ENCODE measurements at places on chromosomes 12 and 14. TPM values are rescaled to one million over a fixed set of nuclear protein-coding genes. Genes with fewer than 3 reads are reported as not detected.

ENDOU gene
- total RNA-seq = not detected

FAM181A gene
- not detected for total RNA-seq

CLEC9A gene
- total RNA-seq = not detected

OR4E2 gene
- total RNA-seq = not detected

BCAT1 gene
- total RNA-seq = not detected

SIX4 gene
- total RNA-seq = 7.5 TPM

SERPINA9 gene
- not detected for total RNA-seq

SYCP3 gene
- total RNA-seq = not detected

GRCh38 chr14:75711105-75711795 is 50.2 kb downstream of the TTLL5 start:
- peak; percentile 16 for DNase-seq

- no peak for DNase-seq
Measured at GRCh38 chr12:110718222-110718908, 24.3 kb downstream of the PPP1CC start.

DNA sequence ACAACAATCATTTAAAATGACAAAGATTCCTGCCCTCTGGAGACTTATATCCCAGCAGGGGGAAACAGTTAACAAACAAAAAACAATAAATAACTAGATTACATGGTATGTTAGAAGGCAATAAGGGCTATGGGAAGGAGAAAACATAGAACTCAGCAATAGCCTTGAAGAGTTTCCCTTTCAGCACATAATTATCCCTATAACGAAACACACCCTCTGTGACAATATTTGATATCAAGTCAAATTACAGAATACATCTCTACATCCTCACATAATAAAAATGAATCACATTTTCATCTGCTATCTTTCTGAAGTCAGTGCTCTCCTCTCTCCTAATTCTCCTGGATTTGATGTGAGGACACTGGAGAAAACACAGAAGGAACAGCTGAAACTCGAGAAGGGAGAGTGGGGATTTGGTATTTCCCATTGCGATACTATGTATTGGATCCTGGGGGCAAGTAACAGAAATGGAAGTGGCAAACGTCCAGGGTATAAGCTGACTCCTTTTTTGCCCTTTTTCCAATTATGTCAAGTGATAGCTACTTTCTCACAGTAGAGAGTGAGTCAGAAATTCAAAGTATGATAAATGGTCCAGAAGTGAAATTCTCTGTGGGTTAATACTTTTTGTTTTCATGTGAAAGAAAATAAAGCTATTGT is 9.7 kb upstream of the PTGER2 start:
- DNase-seq = no peak

DNA sequence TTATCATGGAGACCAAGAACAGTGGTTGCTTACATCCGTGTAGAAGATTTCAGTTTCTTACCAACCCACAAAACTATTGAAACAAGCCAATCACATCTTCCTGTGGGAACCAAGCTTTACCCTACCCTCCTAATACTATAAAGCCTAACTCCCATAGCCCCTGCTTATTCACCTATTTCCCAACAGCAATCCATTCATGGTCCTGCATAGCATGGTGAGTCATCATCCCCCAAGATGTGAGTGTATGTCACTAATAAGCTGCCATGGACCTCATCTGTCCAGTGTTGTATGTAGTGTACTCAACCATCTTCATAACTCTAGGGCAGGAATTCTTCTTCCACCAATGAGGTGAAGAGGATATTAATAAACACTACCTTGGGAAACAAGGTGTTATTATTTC is 1620.4 kb upstream of the FLRT2 start:
- DNase-seq = no peak

DNA sequence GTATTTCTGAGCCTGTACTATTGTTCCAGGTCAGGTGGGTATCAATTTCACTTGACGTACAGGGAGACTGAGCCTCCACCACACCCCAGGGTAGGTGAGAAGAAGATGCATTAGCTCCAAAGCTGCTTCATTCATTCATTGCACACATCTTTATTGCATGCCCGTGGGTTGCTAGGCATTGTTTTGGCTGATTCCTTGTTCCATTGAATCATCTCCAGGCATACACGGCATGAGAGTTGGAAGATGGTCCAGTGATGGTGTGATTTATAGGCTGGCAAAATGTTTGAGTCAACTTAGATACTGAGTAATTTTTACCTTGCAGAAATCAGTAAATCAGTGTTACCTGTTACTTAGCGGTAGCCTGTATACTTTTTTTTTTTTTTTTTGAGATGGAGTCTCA is 21.2 kb downstream of the KLC1 start:
- DNase-seq = no peak

DNA sequence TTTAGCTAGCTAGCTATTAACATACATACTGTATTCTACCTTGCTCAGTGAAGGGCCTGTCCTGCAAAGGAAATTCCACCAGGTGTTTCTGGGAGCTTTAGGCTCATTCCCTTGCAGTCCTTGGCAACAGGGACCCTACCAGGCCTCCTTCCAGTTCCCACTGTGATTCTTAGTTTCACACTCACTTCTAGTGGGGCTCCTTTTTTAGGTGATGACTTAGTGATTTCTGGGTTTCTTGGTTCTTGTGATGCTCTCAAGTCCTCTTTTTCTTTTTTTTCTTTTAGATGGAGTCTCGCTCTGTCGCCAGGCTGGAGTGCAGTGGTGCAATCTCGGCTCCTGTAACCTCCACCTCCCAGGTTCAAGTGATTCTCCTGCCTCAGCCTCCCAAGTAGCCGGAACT is 10.4 kb upstream of the STRN3 start:
- no peak for DNase-seq

DNA sequence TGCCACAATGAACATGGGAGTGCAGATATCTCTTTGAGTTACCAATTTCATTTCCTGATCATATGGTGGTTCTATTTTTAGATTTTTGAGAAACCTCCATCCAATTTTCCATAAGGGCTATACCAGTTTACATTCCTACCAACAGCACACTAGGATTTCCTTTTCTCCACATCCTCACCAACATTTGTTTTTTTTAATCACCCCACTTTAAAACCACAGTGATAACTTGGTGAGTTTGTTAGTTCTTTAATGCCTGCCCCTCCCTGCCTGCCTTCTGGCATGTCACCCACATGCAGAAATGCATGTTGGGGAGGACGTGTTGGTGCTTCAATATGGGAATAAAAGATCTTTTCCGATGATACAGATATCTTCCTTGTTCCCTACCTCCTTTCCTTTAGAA is 167.9 kb downstream of the CAND1 start:
- DNase-seq = no peak

DNA sequence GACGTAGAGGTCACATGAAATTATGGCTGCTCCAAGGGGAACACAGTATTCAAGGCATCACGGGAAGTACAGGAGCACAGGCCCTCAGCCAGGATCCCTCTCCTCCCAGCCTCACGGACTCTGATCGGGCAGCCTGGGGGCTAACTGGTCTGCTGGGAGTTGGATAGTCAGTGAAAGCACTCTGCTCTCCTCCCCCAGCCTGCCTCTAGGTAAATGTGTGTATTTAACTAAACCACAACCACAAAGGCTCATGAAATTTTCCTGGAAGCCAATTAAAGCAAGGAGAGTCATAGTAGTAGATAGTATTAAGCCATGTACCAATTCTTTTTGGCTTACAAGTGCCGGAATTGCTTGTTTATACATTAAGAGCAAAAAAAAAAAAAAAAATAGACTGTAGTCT is 254.3 kb downstream of the MSRB3 start:
- peak; percentile 82 for DNase-seq

DNA sequence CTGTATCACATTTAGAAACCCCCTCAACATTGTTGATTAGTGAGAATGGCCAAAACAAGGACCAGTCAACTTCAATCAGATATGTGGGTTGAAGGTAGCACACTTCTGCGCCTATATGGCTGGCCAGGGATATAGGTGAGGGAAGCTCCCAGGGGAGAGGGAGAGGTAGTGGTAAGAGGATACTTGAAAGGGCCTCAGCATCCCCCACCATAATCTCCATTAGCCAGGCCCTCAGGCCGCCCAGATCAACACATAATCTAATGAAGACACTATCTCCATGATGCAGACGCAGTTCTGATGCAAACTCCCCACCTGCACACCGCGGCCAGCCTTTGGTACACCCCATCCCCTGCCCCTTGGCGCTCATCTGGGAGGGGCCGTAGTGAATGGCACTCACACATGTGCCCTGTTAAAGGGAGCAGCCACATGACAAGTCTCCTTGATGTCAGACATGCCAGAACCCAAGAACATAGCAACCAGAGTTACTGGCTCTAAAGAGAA is 158.0 kb downstream of the TMEM132C start:
- no peak for DNase-seq

DNA sequence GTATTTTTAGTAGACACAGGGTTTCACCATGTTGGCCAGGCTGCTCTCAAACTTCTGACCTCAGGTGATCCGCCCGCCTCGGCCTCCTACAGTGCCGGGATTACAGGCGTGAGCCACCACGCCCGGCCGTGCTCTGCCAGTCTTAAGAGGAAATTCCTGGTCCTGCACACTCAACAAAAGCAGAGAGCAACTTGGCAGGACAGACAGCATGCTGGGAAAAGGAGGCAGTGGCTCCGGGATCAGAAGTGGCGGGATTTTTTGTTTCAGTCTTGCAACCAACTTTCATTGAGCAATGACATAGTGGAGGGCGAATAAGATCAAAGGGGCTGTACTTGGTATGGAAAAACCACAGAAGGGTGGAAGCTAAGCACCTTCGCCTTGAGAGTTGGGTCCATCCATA is 2.1 kb downstream of the CKAP4 start:
- peak; percentile 22 for DNase-seq

GRCh38 chr14:71595441-71595840 is 336.8 kb upstream of the RGS6 start:
- DNase-seq = no peak

Data from HT-29 (cell line).